ENCODE measurements at places on chromosomes 7 and 10.

DNA sequence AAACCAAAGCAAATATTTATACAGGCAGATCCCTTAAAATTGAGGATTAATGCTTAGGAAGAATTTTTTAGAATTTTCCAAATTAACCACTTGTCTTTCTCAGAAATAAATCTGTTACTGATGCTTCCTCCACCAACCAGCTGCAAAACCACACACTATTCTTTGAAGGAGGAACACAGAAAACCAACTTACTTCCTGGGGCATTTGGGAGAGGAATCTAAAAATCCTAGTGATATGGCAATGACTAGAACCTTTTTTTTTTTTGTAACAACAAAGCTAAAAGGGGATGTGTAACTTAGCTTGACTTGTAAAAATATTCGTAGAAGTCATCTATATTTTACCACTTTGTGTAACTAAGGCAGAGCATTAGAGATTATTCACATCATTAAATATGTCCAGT lies 5.1 kb upstream of the TM9SF3 start:
- no peak for DNase-seq

- DNase-seq, result no peak
These were observed 493.8 kb upstream of the MGMT start for GRCh38 chr10:128973221-128973620.

DNA sequence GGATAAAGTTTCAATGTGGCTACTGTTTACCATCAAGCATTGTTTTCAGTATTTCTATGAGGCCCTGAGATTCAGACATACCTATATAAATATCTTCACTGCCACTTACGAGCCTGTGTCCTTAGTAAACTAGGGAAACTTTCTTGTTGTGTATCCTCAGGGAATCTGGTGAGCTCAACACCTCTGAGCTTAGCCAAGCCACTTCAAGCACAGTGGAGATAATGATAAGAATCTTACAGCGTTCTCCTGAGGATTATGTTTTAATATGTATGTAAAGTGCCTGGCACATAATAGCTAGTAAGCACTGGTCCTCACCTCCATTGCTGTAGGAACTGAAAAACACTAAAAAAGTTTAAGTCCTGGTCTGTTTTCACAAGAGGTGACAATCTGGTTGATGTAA lies 268.3 kb downstream of the SKIDA1 start:
- no peak for DNase-seq

DNA sequence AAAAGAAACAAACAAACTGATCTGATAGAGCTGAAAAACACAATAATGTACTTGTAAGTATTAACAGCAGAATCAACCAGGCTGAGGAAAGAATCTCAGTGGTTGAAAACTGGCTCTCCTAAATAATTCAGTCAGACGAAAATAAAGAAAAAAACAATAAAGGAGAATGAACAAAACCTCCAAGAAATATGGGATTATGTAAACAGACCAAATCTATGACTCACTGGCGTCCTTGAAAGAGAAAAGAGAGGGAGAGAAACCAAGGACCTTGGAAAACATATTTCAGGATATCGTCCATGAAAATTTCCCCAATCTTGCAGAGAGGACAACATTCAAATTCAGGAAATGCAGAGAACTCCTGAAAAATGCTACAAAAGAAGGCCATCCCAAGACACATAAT lies 62.9 kb downstream of the FBXL13 start:
- no peak for DNase-seq

- no peak for DNase-seq
These were observed 10.6 kb downstream of the AASS start for GRCh38 chr7:122133477-122133876.

GRCh38 chr7:28708033-28708951 lies 249.8 kb downstream of the TRIL start:
- no peak for DNase-seq

- no peak for DNase-seq
These were observed 74.2 kb upstream of the ZNF716 start for GRCh38 chr7:57375783-57376182.
